Activated B cell treated with CpG ODN at 0.5 μM for 24 hours (primary cell): ENCODE measurements at places on chromosomes 13 and 19. TPM values are rescaled to one million over a fixed set of nuclear protein-coding genes. Genes with fewer than 3 reads are reported as not detected.

GRCh38 chr13:70729369-70729768 lies 621.1 kb upstream of the KLHL1 start:
- no peak overlapping the region for H3K27ac ChIP-seq
- H3K4me1 ChIP-seq: no peaks in the 10 kb centered on the region
- DNase-seq: no peak
- no peaks in the 10 kb centered on the region for H3K36me3 ChIP-seq
- no peaks in the 10 kb centered on the region for H3K27me3 ChIP-seq

GRCh38 chr19:14165990-14166830 lies 29.8 kb upstream of the ASF1B start:
- no peak for DNase-seq
- H3K27me3 ChIP-seq: peaks cover 6% of the 10 kb centered on the region

DNA sequence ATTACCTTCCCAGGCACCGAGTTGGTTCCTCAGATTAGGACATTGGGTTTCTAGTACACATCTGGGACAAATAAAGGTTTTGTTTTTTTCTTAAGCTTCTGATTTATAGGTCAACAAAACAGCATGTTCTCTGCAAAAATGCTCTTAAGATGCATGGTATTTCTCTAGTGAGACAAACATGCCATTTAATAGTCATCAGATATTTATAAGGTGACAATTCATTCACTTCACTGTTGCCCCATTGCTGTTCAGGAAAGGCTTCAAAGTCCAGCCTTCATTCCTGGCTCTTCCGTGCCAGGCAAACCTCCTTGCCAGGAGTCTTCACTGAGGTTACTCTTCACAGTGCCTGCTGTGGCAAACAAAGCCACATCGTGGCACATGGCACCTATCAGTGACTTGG lies 156.3 kb upstream of the FNDC3A start:
- H3K4me3 ChIP-seq: no peak overlapping the region
- DNase-seq: no peak
- H3K4me1 ChIP-seq: peaks cover 3% of the 10 kb centered on the region
- H3K27ac ChIP-seq: no peak overlapping the region
- H3K36me3 ChIP-seq: no peaks in the 10 kb centered on the region

DNA sequence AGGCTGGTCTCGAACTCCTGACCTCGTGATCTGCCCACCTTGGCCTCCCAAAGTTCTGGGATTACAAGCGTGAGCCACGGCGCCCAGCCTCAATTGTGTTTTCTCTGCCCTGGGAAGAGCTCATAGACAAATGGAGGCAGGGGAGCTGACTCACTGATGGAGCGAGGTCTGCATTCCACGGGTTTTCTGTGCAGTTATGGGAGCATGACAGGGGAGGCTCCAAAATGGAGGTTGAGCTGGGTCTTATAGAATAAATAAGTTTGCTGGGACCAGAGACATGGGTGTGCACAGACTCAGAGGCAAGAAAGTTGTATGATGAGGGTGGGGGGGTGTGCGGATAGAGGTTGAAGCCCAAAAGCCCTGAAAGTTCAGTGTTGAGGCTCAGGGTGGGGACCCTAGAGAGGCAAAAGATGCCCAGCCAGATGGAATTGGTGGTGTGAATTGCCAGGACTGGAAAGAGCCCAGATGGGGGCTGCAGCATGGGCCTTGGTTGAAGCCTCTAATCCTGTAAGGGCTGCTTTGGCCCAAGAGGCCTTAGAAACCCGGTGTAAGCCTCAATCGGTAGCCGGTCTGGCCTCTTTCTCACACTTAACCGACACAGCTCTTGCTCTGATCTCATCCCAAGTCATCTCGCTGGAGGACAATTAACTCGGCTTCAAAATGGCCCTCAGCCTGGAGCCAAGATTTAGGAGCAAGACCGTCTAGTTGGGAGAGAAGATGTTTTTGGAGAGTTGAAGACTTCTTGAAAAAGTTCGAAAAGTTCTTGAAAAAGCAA lies 1.9 kb downstream of the TPM4 start:
- peak overlapping the region; percentile 98 for H3K27ac ChIP-seq
- H3K36me3 ChIP-seq: peaks cover 49% of the 10 kb centered on the region
- no peaks in the 10 kb centered on the region for H3K27me3 ChIP-seq
- peaks cover 72% of the 10 kb centered on the region for H3K4me1 ChIP-seq

DNA sequence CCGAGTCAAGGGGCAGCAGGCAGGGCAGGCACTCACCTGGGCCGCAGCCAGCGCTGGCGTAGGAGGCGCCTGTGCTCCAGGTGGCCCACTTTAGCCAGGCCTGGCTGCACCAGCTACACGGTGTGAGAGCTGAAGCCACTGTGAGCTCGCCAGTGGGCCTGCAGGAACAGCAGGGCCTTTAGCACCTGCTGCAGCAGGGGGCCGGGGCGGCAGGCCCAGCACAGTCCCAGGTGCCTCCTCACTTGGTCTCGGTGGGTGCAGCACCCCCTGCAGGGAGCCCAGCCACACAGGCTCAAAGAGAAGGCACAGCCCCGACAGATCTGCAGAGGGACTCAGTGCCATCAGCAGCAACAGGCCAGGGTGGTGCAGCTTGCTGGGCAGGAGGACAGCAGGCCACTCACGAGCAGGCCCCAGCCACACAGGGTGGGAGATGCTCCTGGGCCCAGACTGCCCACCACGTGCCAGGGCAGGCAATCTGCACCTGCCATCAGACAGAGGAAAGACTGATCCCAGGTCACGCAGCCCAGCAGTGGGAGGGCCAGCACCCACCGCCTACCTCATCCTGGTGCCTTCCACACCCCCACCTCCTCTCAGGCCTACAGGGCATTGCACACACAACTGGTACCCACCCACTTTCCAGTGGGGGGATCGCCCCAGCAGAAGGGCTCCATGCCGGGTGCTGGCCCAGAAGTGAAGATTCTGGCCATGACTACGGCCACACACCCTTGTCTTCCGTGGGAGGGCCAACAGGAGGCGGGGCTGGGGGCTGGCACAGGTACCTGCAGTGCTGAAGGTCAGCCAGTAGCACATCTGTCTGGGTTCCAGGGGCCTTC lies 15.8 kb downstream of the ARHGAP33 start:
- DNase-seq: no peak
- H3K4me3 ChIP-seq: no peak overlapping the region
- no peaks in the 10 kb centered on the region for H3K4me1 ChIP-seq
- H3K27ac ChIP-seq: no peak overlapping the region
- peaks cover 7% of the 10 kb centered on the region for H3K27me3 ChIP-seq

GRCh38 chr19:5900976-5901375 lies 2.6 kb downstream of the NDUFA11 start:
- H3K27me3 ChIP-seq: no peaks in the 10 kb centered on the region
- no peak for DNase-seq
- H3K4me3 ChIP-seq: no peak overlapping the region
- H3K27ac ChIP-seq: no peak overlapping the region
- H3K4me1 ChIP-seq: peaks cover 32% of the 10 kb centered on the region
- peaks cover 32% of the 10 kb centered on the region for H3K36me3 ChIP-seq

- no peak overlapping the region for H3K27ac ChIP-seq
- H3K36me3 ChIP-seq: no peaks in the 10 kb centered on the region
- no peaks in the 10 kb centered on the region for H3K4me1 ChIP-seq
- no peak for DNase-seq
Observed at GRCh38 chr13:20351281-20352022, 119.3 kb upstream of the GJB6 start.

DNA sequence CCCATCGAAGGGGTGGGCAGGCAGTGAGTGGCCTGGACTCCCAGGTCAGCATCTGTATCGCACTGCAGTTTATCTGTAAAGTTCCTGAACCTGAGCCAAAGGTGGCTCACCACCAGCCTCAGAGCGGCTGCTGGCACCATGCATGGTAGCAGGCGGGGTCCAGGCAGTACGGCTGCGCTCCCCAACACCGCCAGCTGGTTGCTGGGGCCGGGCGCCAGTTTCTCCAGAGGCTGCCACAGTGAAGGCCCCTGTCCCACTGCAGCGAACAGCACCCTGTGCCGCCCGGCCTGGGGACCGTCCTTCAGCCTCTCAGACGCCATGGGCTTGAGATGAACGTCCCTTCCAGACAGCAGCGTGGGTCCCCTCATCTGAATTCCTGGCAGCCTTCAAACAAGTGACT lies 109.8 kb downstream of the KDM4B start:
- H3K36me3 ChIP-seq: peaks cover 54% of the 10 kb centered on the region
- H3K4me1 ChIP-seq: peaks cover 15% of the 10 kb centered on the region
- no peak overlapping the region for H3K4me3 ChIP-seq
- H3K27ac ChIP-seq: no peak overlapping the region
- no peaks in the 10 kb centered on the region for H3K27me3 ChIP-seq

DNA sequence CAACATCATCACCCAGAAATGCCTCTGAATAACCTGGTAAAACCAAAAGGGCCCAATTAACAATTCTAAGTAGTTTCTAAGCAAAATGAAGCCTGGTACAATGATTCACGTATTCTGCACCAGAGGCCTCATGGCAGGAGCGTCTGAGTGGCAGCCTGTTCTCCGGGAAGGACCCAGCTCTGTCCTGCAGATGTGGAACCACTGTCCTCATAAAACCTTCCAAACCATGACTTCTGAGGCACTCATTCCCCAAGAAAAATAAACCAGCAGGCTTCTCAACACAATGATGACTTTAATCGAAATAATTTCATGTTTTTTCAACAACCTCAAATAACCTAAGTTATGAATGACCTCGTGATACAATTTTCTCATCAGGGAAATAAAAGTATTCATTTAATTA lies 89.9 kb downstream of the STK24 start:
- peaks cover 17% of the 10 kb centered on the region for H3K36me3 ChIP-seq
- no peaks in the 10 kb centered on the region for H3K27me3 ChIP-seq
- H3K4me3 ChIP-seq: no peak overlapping the region
- DNase-seq: no peak
- H3K4me1 ChIP-seq: peaks cover 94% of the 10 kb centered on the region
- H3K27ac ChIP-seq: no peak overlapping the region

DNA sequence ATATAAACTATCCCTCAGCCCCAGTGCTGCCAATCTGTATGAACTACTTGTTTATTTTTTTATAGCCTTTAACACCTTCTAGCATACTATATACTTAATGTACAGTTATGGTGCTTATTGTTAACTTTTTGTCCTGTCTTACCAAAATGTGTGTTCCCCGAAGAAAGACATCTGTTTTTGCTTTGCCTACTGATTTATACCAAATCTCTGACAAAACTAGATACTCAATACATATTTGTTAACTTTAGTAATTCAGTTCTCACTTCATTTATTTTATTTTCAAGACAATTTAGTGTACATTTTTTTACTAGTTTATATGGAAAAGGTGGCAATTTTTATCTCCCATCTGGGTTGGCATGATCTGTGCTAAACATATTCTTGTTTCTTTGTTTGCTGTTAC lies 824.3 kb upstream of the ATXN8OS start:
- no peaks in the 10 kb centered on the region for H3K4me1 ChIP-seq
- H3K27ac ChIP-seq: no peak overlapping the region
- DNase-seq: no peak
- H3K36me3 ChIP-seq: no peaks in the 10 kb centered on the region
- no peaks in the 10 kb centered on the region for H3K27me3 ChIP-seq
- no peak overlapping the region for H3K4me3 ChIP-seq

DNA sequence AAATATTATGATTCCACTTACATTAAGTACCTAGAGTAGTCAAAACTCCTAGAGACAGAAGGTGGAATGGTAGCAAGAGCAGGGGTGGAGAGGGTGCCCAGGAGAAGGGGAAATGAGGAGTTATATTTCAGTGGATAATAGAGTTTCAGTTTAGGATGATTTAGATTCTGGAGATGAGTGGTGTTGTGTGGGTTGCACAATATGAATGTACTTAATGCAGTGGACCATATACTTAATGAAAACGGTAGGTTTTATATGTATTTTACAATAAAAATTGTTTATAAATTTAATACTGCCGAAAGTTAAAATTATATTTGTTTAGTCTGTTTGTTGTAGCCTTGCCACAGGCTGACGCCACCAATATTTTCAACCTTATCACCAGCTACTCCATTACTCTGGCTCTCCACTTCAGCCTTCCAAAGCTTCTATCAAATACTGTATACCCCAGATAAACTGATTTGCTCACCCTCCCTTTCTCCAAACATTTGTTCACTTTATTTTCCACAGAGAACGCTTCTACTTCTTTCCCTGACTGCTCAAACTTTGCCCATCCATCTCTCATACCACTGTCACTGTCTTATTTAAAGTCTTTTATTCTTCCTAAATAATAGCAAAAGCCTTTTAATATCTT lies 1.4 kb upstream of the RBM26 start:
- peaks cover 7% of the 10 kb centered on the region for H3K36me3 ChIP-seq
- peaks cover 15% of the 10 kb centered on the region for H3K4me1 ChIP-seq
- peak overlapping the region; percentile 17 for H3K4me3 ChIP-seq

- DNase-seq: no peak
- no peak overlapping the region for H3K27ac ChIP-seq
- no peaks in the 10 kb centered on the region for H3K36me3 ChIP-seq
- H3K4me3 ChIP-seq: no peak overlapping the region
- H3K4me1 ChIP-seq: no peaks in the 10 kb centered on the region
Observed at GRCh38 chr13:92221916-92222315, 823.5 kb downstream of the GPC5 start.

GRCh38 chr19:982567-983170 lies 1.5 kb upstream of the WDR18 start:
- H3K4me1 ChIP-seq: peaks cover 19% of the 10 kb centered on the region
- H3K27ac ChIP-seq: no peak overlapping the region
- DNase-seq: peak; percentile 89

DNA sequence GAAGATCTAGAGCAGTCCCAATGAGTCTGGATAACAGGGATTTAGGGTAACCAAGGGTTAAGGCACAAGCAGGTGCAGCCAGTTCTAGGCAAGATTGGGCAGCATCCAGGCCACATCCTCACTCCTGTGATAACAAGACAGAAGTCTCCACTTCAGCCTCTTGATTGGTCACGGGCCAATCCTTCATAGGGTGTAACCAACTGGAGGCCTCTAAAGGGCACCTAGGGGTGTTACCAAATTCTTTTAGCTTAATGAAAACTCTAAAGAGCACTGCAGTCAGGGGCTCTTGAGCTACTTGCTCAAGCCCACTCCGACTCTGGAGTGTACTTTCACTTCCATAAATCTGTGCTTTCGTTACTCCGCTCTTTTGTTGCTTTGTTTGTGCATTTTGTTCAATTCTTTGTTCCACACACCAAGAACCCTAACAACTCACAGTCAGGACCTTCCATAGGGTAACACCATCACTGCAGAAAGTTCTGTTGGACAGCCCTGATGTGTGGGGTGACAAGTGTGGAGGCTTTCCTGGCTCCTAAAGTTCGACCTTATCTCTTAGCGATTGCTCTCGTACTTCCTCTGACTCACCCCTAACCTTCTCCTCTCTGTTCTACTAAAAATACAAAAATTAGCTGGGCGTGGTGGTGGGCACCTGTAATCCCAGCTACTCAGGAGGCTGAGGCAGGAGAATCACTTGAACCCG lies 36.1 kb downstream of the ZSWIM9 start:
- H3K4me3 ChIP-seq: peak overlapping the region; percentile 41
- no peak for DNase-seq
- H3K27ac ChIP-seq: peak overlapping the region; percentile 76
- H3K27me3 ChIP-seq: no peaks in the 10 kb centered on the region
- H3K4me1 ChIP-seq: peaks cover 9% of the 10 kb centered on the region

The FAAP24 gene
- 3.7 and 4.3 TPM in 2 replicates for total RNA-seq

The PTGER1 gene
- not detected in 2 replicates for total RNA-seq

The KIR2DL3 gene
- not detected in 2 replicates for total RNA-seq

The GAPDHS gene
- not detected in 2 replicates for total RNA-seq
